ENCODE measurements at places on chromosomes 4 and X.
A peak's percentile ranks its signal among the peaks of the same experiment; 100 is the strongest.

DNA sequence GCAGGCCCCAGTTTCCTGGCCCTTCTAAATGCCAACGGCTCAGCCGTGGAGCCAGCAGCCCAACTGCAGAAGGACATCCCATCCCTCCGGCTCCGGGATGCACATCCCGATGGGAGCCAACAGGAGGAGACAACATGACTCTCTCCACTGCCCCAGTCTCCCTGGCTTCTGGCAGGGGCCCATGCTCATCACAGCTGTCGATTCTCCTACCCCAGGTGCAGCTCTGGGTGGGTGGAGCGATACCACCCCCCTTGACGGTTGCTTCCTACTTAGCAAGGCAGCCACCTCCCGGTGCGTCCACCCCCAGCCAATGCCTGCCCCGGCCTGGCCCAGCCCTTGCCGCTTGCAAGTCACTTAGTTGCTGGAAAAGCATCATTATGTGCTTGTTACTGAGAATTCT lies 19.5 kb downstream of the ZNF275 start:
- DNase-seq: no peak

DNA sequence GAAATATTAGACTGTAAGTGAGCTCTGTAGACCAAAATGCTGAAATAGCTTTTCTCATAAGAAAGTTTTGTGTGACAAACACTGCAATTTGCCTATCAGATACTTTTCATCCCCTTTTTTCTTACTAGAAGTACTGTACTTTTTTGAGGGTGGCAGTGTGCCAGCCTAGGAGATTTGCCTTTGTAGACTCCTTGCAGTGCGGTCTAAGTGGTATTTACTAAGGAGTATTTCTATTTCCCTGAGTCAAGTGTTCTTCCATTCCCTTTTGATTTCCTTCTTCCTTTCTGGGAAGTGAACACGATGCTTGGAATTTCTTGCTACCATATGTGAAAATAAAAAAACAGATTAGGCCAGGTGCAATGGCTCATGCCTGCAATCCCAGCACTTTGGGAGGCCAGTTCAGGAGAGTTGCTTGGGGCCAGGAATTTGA lies 34.6 kb downstream of the PDLIM5 start:
- DNase-seq: no peak

DNA sequence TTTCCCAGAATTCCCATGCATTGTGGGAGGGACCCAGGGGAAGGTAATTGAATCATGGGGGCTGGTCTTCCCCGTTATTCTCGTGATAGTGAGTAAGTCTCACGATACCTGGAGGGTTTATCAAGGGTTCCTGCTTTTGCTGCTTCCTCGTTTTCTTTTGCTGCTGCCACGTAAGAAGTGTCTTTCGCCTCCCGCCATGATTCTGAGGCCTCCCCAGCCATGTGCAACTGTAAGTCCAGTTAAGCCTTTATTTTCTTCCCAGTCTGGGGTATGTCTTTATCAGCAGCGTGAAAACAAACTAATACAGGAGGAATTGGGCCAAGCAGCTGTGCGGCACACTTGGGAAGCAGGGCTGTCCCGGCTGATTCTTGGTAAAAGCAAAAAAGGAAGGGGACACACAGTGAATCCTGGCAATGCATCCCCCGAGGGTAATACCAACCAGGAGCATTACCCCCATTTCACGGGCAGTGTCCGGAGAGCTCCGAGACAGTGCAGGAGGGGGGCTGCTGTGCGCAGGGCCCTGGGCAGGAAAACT lies 185.7 kb downstream of the AFAP1 start:
- DNase-seq: no peak

- no peak for DNase-seq
Measured at GRCh38 chr4:184647266-184648053, 1.8 kb downstream of the CASP3 start.

DNA sequence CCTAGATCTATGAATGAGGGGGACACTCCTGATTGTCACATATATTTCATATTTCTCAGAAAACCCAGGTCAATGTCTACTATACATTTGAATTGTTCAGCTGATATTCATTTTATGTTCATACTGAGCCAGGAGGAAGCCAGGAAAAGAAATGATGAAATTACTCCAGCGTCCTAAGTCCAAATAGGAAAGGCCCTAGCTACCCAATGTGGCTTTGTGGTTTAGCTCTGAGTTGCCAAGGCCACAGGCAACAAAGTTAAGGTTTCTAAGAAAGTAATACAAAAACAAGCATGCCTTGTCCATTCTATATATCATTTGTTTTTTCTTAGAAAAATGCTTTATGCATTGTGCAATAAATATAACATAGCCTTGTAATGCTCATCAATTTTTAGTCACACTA lies 4.5 kb upstream of the CSN2 start:
- DNase-seq: no peak

DNA sequence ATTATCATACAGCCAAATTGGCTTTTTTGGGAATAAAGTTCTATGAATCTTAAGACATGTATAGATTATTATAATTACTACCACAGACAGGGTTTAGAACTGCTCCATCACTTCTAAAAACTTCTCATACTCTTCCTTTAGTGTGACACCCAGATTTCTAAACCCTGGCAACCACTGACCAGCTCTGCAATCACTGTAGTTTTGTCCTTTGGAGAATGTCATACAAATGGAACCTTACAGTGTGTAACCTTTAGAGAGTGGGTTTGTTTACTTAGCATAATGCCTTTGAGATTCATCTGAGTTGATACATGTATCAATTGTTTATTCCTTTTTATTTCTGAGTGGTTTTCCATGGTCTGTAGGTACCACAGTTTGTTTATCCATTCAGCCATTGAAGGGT lies 95.0 kb downstream of the TMEM164 start:
- no peak for DNase-seq

DNA sequence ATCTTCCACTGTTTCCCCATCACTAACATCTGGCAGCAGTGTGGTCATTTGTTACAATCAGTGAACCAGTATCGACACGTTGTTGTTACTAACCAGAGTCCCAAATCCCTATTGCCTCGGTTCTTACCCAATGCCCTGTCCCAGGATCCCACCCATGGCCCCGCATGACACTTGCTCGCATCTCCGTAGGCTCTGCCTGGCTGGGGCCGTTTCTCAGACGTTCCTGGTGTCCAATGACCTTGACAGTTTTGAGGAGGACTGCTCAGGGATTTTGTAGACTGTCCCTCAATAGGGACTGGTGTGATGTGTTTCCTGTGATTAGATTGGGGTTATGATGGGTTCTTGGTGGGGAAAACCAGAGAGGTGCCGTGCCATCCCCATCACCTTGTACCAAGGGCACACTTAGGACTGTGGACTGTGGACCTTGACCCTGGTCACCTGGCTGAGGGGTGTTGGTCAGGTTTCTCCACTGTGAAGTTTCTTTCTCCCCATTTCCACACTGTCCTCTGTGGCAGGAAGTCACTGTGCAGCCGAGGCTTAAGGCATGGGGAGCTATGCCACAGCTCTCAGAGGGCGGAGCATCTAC lies 108.4 kb downstream of the ADRA2C start:
- no peak for DNase-seq

DNA sequence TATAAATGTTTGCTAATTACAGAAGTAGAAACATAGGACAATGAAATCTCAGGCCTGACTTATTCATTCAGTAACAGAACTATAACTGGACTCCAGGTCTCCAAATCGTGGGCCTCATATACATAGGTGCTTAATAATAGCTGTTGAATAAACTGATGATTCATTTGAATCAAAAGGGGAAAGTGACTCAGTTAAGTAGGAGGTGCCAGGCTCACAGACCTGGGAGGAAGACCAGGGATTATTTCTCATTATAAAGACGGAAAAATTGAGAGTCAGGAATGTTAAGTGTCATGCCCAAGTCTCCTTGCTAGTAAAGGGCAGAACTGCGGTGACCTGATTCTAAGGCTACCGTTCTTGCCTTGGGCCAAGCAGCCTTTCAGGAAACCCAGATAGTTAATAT lies 131.5 kb downstream of the HS3ST1 start:
- DNase-seq: no peak

- no peak for DNase-seq
Measured at GRCh38 chrX:18377796-18378195, 23.3 kb upstream of the SCML2 start.

DNA sequence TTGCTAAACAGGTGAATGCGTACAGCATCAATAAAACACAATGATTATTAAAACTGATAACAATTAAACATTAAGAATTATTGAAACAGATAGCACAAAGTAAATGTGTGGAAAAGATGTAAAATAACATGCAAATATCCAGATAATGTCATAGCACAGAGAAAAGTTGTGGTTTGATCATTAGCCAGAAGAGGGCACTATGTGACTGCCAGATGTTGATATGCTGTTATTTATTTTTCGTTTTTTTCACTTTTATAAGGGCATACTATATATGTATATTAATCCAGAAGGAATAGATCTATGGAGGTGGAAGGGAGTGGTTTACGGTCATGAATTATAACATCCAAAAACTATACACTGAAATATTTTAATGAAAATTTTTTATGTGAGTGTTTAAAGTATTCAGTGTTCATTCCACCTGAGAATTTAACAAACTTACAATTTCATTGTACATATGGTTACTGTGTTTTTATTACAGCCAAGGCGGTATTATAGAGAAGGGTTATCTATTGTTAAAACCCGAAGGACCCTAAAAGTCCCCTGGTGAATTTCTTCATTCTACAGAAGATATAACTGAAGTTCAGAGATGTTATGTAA lies 211.9 kb upstream of the UGT8 start:
- no peak for DNase-seq

DNA sequence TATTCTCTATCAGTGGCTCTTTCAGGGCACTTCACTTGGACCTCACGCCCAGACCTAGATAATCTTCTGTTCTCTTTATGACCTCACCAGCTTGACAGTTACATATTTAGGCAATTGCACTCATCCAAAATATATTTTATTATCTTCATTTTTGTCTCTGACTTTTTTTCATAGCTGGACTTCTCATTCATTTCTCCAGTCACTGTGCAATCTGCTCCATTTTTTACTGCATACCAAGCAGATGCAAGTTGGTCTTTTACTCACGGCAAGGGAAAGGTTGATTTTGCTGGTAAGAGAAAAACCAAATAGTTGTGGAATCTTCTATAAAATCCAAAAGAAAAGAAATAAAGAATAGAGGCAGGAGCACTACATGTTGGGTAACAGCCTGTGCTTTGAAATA lies 31.7 kb downstream of the MAD2L1 start:
- DNase-seq: no peak

- no peak for DNase-seq
Measured at GRCh38 chr4:140082391-140082755, 71.6 kb downstream of the MAML3 start.

DNA sequence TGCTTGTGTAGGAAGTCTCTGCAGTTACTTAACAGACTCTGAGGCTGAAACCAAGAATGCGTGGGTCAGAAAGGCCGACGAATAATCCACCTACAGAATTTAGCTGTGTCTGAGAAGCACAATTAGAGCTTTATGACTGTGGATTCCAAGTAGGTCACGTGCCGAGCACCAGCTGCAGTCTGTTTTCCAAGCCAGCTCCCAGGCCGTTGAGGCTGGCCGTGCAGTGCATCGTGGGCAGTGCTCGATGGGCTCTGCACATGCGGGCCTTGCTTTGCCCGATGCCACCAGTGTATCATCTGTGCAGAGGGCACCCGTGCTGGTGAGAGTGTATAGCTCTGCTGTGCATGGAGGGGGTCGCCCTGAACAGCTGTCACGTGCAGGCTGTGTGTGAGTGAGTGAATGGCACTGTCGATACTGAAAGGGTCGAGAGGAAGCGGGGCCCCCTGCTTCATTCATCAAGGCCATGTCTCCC lies 67.5 kb upstream of the CLDN34 start:
- DNase-seq: no peak

GRCh38 chr4:138831948-138832347 lies 183.6 kb upstream of the NOCT start:
- DNase-seq: no peak

- DNase-seq: peak; percentile 33
Measured at GRCh38 chr4:163544407-163545038, 50.0 kb downstream of the TMA16 start.

DNA sequence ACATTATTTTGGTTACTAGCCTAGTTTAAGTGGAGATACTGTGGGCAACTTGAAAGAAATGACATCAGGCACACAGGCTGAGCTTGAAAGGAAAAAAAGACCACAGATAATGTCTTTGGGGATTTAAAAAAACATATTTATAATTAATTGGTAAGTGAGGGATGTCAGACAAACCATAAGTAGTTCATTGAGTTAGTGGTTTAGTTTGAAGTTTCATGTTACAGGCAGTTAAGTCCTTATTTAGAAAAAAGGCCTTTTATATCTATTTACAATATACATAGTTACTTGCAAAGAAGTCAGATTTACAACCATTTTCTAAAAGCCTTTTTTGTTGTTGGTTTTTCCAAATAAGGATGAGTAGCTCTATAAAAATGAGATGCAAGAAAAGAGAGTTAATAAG lies 89.2 kb downstream of the CDS1 start:
- DNase-seq: no peak

GRCh38 chr4:76430519-76431388 lies 4.3 kb upstream of the SHROOM3 start:
- DNase-seq: no peak

DNA sequence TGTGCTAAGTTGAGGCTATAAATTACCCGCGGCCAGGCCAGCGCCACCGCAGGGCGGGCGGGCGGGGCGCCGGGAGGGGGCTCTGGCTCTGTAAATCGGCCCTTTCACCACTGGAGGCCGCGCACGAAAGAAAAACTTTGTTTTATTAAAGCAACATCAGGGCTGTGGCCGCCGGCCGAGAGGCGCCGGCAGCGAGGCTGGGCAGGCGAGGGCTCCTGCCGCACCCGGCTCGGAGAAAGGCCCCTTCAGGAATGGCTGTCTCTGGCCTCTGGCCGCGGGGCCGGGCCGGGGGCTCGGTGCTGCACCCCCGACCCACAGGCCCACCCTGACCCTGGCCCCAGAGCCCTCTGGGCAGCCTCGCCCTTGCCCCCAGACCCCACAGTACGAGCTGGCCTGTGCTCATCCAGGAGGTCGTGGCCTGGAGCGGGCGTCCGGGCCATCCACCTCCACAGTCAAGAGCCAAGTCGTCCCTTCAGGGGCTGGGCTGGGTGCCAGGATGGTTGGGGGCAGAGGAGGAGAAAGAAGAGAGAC lies 29.5 kb upstream of the FGFR3 start:
- no peak for DNase-seq

DNA sequence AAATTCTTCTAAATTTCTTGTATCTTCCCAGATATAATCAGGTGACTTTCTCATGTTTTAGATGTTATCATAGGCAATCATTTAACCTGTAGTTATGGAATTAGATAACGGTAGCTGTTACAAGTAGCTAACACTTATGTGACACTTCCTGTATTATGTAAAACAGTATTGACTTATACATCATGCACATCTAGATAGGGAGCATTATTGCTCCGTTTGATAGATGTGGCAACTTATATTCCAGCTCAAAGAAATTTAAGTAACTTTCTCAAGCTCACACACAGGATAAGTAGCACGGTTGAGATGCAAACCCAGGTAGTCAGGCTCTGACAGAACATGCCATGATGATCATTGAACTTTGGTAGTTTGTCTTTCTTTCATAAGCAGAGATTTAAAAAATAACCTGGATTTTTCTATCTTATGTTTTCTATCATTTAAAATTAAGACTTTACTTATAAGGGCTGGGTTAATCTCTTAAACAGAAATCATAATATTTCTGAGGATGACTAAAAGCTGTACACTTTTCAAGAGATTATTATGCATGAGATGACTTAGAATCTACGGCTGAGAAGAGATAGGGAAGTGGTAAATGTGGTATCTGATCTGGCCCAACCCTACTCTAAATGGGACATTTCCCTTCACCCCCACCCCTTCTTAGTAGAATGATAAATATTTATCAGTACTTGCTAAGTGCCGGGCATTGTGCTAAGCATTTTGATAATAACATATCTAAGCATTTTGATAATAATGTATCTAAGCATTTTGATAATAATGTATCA lies 69.1 kb upstream of the HPGD start:
- no peak for DNase-seq

- DNase-seq: no peak
Measured at GRCh38 chr4:111905511-111905910, 239.7 kb upstream of the FAM241A start.
